ENCODE measurements at places on chromosomes 16 and 17.

GRCh38 chr17:19867329-19868078 is at the start of gene ULK2:
TSS of gene ULK2 (minus strand) at chr17:19867936. CDS start at chr17:19867417, 519 bp downstream.
- peak; percentile 74 for DNase-seq

DNA sequence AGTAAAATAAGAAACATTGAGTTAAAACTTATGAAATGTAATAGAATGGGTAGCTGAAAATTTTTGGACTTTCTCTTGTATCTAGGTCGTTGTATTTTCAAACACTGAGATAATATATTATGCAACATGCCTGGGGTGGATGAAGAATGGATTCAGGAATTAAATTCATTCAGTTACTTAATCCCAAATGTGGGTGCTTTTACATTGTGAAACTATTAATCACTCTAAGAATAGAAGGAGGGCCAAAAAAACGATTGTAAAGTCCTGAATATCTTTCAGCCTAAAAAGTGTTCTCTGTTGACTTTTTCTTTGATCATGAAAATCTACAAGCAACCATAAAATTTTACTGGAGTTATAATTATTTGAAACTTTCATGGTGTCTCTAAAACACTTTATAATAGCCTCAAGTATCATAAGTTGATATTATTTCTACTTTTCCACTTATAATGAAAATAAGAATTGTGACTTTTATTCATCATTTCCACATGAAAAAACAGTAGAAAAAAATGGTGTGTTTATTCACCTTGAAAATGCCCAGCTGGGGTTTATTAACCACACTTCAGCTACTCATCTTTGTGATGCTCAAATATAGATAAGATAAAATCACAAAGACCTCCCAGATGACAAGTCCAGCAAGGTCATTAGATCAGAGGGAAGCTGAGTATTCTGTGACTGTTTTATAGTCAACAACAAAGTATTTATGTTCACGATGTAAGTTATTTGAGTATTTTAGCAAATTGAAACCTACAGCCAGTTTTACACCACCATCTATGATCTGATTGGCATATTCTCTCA is 619.9 kb upstream of the SOX9 start:
- DNase-seq = peak; percentile 63

GRCh38 chr16:3259836-3260235 is 3.4 kb upstream of the MEFV start:
- DNase-seq = no peak

DNA sequence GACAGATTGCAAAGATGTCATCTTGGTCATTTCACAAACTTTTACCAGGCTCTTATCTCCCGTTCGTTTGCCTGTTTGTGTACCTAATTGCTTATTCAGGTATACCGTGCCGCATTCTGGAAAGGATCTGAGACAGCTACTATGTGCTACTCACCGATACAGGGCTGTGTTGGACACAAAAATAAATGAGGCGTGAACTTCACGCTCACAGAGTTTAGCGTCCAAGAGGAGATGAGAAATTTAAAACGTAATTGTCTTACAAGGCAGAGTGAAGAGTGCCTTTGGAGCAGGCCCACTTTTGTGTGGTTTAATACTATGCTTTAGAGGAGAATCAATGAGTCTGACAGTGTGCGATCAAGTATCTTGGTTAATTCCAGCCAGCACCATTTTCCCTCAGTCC is 26.7 kb downstream of the MAF start:
- DNase-seq = no peak

DNA sequence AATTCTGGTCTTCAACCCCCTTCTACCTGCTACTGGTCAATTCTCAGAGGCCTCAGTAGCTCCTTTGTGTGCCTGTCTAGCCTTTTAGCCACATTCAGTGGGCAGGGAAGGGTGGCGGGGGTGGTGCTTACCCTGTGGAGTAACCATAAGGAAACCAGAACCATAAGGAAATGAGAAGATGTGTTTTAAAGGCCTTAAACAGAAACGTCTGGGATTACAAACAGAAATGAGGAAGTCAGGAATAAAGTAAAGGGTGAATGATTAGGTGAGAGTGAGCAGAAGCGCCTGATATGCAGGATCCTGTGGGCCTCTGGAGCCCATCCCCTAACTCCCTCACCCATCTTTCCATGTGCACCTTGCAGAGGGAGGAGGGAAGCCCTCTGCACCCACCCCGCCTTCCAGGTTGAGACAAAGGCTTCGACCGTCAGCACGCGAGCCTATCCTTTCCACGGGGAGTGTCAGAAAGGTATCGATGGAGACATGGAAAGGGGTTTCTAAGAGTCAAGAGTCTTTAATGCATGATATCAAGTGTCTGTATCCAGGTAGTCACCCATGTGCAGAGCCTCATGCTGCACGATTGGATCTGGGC is 20.4 kb downstream of the KIAA0513 start:
- DNase-seq = no peak

- DNase-seq = peak; percentile 59
Observed at GRCh38 chr17:1710807-1711553, 803 bp upstream of the TLCD2 start.

DNA sequence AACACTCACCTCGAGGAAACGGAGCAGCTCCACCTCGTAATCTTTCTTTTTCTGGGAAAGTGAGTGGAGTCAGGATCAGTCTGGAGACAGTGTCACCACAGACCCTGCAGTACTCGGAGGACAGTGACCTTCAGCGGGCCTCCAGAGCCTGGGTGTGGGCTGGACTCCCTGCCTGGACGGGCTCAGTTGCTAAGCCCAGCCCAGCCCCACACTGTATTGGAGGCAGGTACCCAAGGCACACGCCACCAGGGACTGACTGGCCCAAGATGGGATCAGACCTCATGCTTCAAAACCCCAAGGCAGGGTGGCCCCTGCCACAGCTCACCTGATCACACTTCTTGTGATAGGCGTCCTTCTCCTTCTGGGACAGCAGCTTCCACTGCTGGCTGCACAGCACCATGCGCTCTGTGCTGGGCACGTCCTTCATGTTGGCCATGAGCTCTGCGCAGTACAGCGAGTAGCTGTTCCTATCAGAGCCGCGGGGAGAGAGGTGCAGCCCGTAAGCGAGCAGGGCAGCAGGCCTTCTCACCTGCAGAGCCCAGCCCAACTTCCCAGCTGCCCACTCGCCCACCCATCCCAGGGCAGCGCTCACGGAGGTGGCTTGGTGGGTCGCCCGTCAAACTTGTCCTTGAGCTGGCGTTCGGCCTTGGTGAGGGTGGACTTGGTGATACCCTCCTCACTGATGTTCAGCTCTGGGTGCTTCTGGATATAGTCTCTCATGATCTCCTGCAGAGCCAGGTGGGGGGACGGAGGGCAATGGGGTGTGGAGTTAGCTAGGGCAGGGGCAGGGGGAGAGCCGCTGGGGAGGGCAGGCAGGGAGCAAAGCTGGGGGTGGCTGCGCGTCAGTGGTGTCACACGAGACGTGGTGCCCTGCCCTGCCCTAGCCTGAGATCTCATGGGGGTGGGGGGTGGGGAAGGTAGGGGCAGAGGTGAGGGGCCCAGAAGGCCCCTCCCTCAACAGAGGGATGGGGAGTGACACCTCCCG is 7.9 kb downstream of the UBTF start:
- no peak for DNase-seq

GRCh38 chr17:79954281-79955166 is 81.1 kb downstream of the TBC1D16 start:
- no peak for DNase-seq

DNA sequence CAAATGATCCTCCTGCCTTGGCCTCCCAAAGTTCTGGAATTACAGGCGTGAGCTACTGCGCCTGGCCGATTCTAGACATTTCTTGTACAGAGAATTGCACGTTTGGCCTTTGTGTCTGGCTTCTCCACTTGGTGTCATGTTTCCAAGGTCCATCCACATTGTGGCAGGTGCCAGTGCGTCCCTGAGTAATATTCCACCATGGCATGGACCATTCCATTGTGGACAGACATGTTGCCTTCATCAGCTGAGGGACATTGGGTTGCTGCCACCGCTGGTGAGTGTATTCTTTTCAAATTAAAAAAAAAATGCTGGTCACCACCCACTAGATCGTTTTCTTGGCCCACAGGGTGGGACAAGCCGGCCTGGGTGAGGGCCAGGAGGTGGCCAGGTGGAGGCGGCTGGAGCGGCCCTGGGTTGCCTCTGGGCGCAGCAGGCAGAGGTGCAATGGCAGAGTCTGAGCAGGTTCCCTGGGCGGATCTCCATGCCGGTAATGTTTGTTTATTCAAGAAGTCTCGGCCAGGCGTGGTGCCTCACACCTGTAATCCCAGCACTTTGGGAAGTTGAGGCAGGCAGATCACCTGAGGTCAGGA is 274.1 kb downstream of the SEC14L1 start:
- no peak for DNase-seq

GRCh38 chr17:44688675-44689476 is 700 bp downstream of the CCDC43 start:
- DNase-seq = peak; percentile 47

DNA sequence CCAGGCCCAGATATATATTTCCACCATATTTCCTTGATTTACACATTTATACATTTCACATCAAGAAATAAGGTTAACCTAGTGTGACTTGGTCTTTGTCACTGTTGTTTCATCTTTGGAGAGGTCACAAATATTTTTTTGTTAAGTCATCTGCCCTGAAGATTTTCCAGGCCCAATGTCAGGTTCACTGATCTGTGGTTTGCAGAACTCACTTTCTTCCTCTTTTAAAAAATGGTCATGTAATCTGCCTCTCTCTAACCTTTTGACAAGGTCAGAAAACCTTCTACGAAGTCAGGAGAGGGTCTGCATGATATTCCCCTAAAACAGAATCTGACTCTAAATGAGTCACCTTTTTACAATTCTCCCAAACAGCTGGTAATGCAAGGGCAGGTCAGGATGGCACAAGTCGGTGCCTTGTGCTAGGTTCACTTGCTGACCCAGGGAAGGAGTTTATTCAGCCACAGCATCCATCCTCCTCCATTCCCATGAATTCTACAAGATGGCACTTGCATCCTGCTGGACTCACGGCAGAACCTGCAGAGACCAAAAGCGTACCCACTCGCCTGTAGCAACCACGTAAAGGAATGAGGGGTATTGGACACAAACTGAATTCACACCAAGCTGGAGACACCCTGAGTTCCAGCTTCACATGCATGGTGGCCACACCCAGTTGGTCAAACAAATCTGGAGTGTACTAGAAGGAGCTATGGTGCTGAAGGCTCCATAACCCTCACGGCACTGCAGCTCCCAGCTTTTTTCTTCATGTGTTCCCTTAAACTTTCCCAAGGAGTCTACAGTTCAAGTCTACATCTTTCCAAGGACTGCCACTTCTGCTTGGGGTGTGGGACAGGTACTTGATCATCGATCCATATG is 1.6 kb upstream of the KIAA0513 start:
- no peak for DNase-seq

DNA sequence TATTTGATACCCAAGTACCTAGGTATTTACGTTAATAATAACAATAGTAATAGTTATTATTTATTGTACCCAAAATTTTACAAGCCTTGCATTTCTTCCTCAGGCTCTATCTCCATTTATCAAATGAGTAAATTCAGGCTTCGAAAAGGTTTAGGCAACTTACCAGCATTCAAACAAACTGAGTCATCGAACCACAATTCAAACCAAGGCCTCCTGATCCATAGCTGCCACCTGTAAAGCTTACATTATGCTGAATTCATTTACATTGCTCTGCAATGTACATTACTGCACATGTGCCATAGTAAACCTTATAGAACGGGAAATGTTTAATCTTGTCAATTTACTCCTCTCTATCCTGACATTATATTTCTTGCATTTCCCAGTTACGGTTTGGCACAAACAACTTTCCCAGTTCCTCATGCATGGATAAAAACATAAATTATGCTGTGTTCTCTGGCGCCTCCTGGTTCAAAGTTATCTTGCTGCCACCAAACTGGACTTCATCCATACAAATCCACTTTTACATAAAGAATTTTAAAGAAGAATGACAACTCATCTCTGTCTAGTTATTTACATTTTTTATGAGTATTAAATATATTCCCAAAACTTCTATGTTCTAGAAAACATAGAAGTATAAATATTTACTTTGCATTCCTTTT is 360.6 kb upstream of the SOX9 start:
- DNase-seq = peak; percentile 2

- DNase-seq = no peak
Observed at GRCh38 chr17:70270554-70270953, 101.2 kb downstream of the KCNJ2 start.

- DNase-seq = peak; percentile 90
Observed at GRCh38 chr16:48409839-48410632, 24.8 kb upstream of the SIAH1 start.

DNA sequence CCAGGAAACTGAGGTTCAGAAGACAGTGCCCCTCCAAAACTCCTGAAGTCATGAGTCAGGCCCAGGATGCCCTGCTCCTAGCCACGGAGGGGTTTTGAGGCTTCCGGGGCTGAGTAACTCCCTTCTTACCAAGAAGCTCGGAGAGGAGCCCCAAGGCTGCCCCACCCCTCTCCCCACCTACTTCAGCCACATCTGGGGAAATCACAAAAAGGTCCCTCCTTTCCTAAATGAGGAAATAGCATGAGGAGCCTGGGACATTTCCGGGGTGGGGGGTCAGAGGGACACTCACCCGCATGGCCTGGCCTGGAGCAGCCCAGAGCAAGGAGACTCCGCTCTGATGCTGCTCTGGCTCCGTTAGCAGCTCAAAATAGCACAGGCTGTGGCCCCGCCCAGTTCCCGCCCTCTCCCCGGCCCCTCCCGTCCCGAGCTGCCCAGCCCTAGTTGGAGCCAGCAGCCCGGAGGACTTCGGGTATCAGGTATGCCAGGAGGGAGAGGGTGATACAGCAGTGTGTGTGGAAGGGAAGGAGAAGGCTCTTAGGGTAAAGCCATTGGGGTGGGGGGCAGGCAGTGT is 40.1 kb downstream of the MYO18A start:
- peak; percentile 81 for DNase-seq

DNA sequence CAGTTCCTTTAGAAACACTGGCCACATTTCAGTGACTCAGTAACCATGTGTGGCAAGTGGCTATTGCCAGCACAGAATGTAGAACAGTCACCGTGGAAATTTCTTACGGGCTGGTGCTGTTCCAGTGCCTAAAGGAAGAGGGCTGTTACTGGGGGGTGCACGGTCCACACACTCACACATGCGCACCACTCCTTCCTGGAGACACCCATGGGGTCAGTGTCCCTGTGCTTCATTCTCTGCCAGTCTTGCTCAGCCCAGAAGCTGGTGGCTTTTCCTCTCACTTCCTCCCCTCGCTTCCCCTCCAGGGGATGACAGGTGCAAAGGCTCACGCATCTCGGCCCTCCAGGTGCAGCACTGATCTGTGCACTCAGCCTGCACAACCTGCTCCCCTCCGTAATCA is 115.6 kb downstream of the CCDC182 start:
- no peak for DNase-seq

Measured in EH (cell line).